ENCODE measurements at places on chromosomes 7 and 10. TPM values are rescaled to one million over a fixed set of nuclear protein-coding genes. Genes with fewer than 3 reads are reported as not detected.

Gene EPHA1
- 0.40 TPM for total RNA-seq

DNA sequence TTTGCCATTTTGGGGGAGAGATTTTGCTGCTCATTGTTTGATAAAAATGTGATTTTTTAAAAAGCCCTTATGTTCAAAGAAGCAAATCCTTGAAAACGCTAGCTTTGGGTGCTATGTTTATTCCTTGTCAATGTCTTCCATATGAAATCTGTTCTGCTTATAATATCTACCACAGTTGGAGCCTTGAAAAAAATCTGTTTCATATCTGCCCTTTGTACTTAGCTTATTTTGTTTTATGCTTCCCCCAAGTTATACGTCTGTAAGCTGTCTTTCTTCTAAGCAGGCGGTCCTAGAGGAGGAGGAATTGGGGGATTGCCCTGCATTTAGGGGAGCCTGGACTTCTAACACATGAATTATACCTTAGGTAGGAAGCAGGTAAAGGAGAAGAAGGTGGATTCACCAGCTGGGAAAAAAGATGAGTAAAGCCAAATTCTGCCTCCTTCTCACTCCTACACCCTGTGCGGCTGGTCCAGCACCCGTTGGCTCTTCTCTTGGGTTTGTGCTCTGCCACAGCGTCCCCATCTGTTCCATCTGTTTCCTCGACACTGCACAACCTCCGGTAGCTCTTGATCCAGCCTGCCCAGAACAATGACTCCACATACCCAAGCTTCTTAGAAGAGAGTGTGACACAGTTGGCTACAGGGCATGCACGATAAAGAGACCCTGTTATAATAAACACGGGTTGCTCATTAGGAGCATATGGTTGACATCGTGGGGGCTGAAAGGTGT is 31.9 kb upstream of the NEUROD6 start:
- DNase-seq = no peak

- no peak for DNase-seq
Measured at GRCh38 chr10:14566498-14566897, 208.2 kb downstream of the FAM107B start.

DNA sequence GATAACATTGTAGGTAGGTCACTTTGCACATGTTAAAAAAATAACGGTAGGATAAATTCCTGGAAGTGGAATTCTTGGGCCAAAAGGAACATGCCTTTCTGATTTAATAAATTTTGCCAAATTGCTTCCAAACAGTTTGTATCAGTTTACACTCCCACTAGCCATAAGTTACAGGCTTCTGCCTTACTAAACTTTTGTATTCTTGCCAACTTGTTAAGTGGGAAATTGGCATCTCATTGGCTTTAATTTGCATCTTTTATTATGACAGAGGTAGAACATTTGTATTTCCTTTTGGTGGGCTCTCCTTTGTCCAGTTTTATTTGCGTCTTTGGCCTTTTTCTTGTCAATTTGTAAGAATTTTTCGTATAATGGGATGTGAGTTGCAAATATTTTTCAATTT is 38.3 kb upstream of the FAM180A start:
- DNase-seq = no peak

Gene CHAT
- total RNA-seq = not detected

DNA sequence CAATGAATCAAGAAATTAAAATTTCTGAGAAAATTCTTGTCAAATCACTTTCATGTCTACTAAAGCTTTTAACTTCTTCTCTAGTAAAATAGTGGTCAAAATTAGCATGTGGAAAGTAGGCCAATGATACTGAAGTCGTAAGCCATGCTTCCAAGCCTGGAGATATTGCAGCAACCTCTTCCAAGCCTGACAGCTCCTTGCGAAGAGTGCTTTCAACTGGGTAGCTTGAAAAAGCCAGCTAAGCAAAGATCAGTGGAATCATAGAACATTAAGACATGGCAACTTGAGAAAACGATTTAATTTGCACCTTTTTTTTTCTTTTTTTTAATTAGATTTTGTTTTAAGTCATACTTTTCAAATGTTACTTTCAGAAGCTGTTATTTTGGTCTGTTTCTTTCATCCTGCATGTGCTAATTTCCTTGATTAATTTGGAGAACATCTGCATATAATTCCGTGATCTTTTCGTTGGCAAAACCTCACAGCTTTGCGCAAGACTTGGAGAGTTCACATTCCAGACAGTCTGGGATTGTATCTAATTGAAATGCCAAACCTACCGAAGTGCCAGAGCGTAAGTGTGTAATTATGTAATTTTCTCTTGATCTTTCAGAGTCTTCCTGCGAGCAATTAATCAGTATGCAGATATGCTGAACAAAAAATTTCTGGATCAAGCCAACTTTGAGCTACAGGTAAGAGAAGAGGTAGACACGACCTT is 142.2 kb upstream of the INSYN2A start:
- DNase-seq = no peak

DNA sequence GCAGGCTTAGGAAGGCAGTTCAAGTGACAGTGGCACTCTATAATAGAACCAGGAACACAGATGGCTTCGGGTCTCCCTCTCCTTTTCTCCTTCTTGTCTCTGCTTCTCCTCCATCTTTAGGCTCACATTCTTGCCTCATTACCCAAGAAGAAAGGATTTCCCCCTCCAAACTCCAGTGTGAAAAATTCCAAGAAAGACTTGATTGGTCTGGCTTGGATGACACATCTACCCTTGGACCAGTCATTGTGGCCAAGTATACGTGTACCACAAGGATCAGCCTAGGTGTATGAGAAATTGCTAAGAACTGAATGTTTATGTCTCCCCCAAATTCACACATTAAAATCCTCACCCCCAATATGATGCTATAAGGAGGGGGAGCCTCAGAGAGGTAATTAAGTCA is 53.9 kb downstream of the PRTFDC1 start:
- no peak for DNase-seq

Gene SFMBT2
- total RNA-seq = 23.9 TPM

GRCh38 chr10:86775056-86775869 is 18.8 kb downstream of the BMPR1A start:
- no peak for DNase-seq

Gene LEP
- total RNA-seq = 0.15 TPM

- no peak for DNase-seq
Measured at GRCh38 chr7:32496052-32496813, 944 bp downstream of the AVL9 start.

Gene LIPM
- total RNA-seq = not detected

Gene FUOM
- total RNA-seq = 26.3 TPM

Gene DYDC2
- 0.87 TPM for total RNA-seq

DNA sequence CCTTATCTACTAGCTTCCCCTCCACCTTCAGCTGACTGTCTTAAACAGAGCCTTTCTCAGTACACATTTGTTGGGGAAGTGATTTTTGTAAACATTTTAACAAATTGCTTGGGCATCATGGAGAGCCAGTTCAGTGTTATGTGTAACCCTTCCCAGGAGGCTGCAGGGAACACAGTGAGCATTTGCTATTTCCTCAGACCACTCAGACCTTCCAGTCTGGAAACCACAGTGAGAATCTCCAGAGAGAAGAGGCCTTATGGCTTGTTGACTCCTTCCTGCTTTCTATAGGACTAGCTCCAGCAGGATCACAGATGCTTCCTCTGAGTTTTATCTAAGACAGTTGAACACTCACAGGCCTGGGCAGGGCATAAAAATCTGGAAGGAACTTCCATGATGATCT is 409.8 kb upstream of the NPVF start:
- no peak for DNase-seq

DNA sequence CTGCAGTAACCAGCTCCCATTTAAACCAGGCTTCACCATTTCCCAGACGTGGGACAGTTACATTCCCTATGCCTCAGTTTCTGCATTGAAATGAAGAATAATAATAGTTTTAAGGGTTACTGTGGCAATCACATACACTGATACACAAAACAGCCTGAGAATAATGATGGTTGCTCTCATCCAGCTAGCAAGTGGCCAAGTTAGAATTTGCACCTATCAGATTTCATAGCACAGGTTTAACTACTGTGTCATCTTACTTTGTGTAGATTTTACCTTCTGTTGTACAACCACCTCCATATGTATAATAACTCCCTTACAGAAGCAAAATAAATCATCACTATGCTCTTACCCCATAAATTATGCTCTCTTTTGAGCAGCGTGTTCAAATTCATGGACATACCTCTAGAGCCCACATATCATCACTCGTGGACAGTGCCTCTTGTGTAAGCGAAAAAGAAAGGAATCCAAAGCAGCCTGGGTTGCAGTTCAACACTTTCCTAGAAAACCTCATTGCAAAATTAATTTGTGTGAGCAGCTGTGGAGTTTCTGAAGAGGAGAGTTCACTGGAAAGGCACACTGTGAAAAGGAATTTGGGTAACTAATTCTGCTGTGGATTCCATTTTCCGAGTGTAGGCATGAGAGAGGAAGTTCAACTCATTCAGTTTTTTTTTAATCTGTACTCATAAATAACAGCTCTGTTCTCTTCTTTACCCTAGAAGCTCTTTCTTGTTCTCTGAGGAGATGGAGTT is 492.5 kb downstream of the ARL4A start:
- no peak for DNase-seq

Gene NPC1L1
- total RNA-seq = 0.28 TPM

Gene GNGT1
- not detected for total RNA-seq

GRCh38 chr10:71667387-71667752 is 52.2 kb downstream of the C10orf105 start:
- no peak for DNase-seq

GRCh38 chr10:124802313-124802675 is 675 bp downstream of the ABRAXAS2 start:
- no peak for DNase-seq

Gene HOXA3
- total RNA-seq = 0.36 TPM
